ENCODE measurements at places on chromosomes 7 and 10.

DNA sequence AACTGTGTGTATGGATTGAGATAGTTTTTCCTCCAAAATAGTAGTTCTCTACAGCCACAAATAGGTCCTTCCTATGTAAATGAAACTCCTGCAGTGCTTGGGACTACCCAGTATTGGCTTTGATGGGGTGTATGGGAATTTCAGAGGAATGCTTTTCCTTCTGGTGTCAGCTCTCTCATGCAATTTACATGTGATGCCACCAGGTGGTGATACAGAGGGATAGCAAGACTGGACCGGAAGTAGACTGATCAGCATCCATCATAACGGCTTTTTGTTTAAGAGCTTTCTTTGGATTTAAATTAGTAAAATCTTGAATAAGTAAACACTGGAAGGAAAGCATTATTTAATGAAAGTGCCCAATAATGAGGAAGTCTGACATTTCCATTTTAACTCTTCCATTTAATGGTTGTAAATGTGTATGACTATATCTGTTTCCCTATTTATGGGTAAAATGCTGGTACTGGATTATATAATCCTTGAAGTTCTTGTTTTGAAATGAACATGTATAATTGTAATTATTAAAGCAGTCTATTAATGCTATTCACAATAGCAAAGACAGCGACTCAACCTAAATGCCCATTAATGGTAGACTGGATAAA, 22.7 kb downstream of the DYNC1I1 start:
- no peak for DNase-seq

DNA sequence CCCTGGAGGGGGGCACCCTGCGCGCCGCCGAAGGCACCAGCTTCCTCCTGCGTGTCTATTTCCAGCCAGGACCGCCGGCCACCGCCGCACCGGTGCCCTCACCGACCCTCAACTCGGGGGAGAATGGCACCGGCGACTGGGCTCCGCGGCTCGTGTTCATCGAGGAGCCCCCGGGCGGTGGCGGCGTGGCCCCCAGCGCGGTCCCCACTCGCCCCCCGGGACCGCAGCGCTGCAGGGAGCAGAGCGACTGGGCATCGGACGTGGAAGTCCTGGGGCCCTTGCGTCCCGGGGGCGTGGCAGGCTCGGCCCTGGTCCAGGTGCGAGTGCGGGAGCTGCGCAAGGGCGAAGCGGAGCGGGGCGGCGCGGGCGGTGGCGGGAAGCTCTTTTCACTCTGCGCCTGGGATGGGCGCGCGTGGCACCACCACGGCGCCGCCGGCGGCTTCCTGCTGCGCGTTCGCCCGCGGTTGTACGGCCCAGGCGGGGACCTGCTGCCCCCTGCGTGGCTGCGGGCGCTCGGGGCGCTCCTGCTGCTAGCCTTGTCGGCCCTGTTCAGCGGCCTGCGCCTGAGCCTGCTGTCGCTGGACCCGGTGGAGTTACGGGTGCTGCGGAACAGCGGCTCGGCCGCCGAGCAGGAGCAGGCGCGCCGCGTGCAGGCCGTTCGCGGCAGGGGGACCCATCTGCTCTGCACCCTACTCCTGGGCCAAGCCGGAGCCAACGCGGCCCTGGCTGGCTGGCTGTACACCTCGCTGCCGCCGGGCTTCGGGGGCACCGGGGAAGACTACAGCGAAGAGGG, 594 bp downstream of the CNNM1 start:
- DNase-seq = no peak

DNA sequence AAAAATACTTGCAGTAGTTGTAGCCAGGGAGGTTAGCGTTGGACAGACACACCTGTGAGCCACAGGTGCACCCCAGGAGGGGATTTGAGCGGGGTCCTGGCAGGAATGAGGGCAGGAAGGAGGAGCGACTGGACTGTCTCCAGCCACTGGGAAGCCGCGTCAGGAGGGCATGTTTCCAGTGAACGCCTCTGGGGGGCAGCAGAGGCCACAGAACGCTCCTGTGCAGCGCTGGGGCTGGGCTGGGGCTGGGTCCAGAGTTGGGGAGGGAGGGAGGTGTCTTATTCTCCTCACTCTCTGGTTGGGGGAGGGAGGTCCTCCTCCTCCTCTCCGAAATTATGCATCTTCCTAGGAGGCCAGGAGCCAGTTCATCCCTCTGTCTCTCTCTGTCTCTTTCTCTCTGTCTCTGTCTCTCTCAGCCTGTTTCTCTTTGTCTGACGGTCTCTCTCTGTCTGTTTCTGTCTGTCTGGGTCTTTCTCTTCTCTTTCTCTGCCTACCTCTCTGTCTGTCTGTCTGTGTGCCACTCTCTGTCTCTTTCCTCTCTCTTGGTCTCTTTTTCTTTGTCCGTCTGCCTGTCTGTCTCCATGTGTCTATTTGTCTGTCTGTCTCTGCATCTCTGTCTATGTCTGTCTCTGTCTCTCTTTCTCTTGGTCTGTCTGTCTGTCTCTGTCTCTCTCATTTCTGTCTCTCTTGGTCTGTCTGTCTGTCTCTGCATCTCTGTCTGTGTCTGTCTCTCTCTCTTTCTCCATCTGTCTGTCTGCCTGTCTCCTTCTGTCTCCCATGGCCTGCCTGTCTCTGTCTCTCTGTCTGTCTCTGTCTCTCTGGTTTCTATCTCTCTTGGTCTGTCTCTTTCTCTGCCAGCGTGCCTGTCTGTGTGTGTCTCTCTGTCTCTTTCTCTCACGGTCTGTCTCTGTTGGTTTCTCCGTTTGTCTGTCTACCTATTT, 9.9 kb upstream of the PSMG3 start:
- DNase-seq = no peak

DNA sequence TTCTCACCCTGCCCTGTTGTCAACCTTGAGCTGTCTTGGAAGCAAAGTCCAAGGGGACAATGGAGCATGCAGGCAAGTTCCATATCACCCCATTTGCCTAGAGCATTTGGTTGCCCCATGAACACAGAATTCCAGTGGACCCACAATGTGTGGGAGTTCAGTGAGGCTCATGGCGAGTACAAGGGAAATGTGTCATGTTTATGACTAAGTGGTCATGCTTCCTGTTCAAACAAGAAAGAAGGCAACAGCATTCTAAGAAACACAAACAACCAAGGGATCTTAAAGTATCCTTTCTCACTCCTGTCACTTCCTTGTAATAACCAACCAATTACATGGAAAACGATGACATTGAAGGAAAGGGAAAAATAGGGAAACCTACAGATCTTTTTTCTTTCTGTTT, 513.0 kb downstream of the INHBA start:
- peak; percentile 66 for DNase-seq

DNA sequence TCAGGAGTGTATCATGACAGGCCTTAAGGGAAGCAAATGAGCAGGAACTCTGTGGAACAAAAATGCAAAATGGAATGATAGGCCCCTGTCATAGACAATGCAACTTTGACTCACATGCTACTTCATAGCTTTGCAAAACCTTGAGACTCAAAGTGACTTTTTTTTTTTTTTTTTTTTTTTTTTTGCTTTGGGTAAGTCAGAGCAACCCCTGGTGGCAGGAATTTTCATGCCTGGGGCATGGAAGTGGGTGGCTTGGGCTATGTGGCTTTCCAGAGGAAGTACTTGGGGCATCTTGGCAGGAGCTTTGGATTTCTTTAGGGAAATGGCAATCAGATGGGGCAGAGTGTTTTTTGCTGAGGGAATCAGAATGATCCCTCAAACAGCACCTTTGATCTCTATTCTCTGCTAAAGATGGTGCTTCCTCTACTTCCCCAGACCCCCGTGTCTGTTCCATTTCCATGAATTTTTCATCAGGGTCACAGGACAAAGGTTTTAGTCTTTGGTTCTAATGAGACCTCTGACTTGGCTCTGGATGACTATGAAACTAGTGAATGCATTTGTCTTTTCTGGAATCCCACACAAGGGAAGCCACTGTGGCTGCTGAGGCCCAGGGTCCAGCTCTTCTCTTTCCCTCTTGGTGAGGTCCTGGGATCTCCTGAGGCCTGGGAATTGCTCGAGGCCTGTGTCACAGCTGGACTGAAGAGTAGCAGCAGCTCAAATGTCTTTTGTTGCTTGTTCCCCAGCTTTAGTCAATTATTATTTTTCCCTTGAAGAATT, 62.8 kb downstream of the TACC2 start:
- DNase-seq = peak; percentile 43

DNA sequence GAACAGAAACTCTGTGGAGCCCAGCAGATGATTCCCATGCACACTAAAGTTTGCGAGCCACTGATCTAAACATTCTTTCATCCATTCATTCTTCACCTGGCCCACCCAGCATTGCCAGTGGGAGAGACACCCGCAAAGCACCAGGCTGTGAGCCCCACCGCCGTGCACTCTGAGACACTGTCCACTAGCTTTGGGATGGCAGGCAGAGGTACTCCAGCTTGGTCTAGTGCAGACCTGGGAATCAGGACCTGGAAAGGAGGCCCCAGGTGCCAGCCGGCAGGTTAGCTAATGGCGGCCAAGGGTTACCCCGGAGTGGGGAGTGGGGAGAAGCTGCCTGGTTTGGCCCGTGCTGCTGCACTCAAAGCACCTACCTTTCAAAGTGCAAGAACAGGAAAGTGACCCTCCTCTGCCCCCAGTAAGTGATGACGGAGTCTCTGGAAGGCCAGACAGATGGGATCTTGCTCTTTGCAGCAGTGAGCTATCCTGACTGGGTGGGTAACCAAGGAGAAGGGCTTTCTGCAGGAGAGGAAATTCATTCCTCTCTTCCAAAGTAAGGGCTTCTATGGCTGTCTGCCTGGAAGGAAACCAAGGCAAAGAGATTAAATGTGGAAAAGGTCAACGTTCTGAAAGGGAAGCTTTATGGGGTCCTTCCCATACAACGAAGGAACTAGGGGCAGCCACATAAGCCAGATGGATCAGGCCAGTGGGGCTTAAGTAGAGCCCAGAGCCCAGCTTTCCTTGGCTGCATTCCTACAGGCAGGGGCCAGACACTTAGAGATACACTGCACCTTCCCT, 74.2 kb upstream of the LRRC4 start:
- DNase-seq = no peak

DNA sequence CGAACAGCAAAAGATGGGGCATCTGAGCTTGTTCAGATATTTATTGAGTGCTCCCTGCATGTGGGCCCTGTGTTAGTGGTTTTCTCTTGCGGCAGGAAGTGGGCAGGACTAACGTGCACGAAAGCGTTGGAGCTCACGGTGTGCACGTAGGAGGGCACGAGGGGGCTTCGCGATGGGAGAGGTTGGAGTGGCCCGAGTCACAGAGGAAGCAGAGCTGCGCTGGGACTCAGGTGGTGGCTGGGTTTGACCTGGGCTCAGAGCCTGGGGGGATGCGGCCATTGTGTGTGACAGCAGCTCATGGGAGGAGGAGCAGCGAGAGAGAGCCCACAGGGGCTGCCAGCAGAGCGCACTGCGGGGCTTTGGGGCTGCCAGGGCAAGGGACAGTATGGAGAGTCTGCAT, 7.7 kb downstream of the ZSCAN25 start:
- DNase-seq = no peak

- DNase-seq = no peak
Observed at GRCh38 chr10:78706256-78706655, 362.5 kb upstream of the ZMIZ1 start.

- no peak for DNase-seq
Observed at GRCh38 chr10:6353526-6353925, 150.8 kb downstream of the PFKFB3 start.

GRCh38 chr10:122555442-122555841, 5.1 kb upstream of the DMBT1 start:
- DNase-seq = no peak

DNA sequence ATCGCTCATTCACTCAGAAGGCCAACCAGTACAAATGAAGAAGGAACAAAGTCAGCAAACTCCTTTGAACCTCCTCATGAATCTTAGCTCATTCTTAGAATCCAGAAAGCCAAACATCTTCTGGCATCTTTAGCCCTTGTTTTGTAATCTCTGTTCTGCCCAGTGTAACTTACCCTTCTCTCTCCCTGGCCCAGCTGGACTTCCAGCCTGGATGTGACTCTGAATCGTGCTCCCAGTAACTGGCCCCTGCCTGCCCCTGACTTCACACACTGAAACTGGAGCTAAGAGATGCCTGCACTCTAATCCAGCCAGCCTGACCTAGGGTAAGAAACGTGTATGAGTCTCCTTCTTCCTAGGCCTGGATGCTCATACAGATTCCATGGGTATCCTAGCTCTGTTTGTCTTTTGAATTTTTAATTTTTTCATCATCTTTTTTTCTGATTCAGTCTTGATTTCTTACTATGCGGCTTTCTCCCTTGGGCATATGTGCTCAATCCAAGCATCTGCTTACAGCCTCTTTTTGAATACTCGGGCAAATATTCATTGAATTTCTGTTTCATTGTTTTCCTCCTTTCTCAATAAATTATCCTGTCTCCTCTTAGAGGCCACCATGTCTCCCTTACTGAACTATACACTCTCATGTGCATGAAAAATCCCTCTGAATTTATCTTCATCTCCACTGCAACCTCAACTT, 845.6 kb upstream of the AUTS2 start:
- no peak for DNase-seq

GRCh38 chr10:51700228-51700817, 928 bp upstream of the CSTF2T start:
- peak; percentile 34 for DNase-seq

DNA sequence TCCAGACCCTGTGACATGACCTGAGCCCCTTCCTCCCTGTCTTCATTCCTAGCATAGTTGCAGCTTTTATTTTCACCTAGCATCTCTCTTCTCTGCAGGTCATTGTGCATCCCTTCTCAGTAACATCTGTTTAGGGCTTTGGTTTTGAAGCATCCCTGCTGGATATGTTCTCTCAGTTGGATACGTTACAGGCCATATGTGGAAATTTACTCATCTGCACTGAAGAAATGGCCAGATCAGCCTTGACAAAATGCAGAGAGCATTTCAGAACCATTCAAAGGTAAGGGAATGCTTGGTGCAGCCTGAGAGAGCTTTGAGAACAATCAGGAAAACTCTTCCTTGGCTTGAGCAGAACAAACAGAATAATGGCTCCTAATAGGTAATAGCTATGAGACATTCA, 647.0 kb downstream of the KCNMA1 start:
- DNase-seq = no peak

DNA sequence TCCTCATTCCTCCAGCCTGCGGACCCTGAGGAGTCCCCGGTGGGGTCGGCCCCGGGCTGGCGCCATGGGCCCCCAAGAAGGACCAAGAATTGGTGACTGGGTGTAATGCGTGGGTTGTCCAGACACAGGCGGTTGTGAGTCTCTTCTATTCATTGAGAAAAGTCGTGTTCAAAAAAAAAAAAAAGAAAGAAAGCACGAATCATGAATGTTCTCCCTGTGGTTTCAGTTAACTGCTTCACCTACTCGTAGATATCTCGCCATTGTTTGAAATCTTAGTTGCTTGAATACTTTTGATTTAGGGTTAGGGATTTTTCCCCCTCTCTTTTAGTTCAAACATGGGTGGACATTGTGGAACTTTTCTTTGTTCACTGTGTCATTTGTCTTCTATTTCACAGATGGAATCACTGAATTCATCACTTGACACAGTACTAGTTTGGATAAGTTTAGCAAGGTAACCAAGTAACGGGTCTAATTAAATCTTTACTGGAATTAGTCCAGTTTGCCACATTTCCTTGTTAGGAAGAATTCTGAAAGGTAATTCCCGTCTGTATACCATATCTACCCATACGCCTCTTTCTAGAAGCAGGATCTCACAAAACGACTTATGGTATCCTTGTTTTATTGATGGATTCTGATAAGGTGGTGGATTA, 775 bp downstream of the STARD3NL start:
- DNase-seq = no peak
